ENCODE measurements at places on chromosomes 6 and 20.

GRCh38 chr20:4109307-4109940 is 94.1 kb upstream of the RNF24 start:
- DNase-seq: no peak

- no peak for DNase-seq
Observed at GRCh38 chr20:32509639-32510066, 75.5 kb downstream of the NOL4L start.

DNA sequence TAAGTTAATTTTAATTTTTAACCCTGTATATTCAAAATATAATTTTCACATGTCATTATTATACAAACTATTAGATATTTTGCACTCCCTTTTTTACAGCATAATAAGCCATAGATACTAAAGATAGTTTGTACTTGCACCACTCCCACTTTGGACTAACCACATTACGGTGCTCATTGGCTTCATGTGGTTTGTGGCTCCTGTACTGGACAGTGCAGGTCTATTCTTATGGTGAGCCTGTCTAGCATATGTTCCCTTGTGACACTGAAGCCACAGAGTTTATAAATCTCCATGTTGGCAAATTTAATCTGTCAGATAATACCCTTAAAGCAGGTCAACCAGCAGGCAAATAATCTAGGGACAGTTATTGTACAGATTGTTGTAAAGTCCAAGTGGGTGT is 354.4 kb upstream of the KCNQ5 start:
- DNase-seq: no peak

DNA sequence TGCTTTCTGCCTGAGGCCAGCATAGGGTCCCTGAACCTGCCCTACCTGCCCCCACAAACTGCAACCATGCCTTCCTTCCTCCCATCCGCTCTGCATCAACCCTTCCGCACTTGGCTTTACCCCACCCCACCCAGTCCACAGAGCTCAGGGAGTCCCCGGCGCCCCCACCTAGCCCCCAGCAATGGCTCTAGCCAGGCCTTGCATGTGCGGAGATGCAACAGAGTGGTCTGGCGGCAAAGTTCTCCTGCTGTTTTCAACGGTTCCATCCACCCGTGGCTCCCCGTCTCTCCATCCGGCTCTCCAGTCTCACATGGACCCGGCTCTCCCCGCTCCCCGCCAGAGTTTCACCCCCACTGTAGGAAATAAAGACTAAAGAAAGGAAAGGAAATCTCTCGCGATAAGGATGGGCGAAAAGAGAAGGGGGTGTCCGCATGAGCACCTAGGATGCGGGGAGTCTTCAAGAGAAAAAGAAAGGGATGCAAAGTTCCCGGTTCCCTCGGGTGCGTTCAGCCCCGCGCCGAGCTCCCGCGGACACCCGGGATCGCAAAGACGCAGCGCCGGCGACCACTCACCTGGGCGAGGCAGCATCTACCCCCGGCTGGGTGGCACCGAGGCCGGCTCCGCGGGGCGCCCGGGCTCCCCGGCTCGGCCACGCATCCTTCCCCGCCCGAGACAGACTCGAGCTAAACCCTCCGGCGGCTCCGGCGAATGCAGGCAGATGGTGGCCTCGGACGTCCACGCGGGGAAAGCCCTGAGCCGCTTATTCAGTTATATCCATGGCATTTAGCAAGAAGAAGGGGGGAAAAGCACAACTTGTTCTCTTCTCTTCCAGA is 579 bp downstream of the LRFN2 start:
- no peak for DNase-seq

DNA sequence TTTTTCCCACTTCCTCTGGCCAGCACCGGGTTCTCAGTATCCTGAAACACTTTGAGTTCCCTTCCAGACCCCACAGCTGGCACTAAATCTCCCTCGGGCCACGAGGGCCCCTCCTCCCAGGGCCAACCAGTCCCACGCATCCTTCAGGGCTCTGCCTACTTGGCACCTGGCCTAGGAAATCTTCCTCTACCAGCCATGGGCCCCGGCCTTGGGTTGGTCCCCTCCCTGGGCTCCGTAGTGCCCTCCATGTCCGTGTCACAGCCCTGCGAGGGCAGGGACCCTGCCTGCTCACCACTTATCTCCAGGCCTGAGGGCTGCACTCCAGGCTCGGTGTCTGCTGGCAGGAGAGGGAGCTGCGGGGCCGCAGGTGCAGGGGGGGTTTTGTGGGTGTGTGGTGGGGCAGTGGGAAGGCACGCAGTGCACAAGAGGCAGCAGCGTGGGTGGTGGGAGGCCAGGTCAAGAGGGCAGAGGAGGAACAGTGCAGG is 48.8 kb upstream of the CDH22 start:
- DNase-seq: no peak
